ENCODE measurements at places on chromosomes 12 and 14. TPM values are rescaled to one million over a fixed set of nuclear protein-coding genes. Genes with fewer than 3 reads are reported as not detected.

The LRRC10 gene
- not detected for total RNA-seq

The LTBP2 gene
- 122 TPM for total RNA-seq

DNA sequence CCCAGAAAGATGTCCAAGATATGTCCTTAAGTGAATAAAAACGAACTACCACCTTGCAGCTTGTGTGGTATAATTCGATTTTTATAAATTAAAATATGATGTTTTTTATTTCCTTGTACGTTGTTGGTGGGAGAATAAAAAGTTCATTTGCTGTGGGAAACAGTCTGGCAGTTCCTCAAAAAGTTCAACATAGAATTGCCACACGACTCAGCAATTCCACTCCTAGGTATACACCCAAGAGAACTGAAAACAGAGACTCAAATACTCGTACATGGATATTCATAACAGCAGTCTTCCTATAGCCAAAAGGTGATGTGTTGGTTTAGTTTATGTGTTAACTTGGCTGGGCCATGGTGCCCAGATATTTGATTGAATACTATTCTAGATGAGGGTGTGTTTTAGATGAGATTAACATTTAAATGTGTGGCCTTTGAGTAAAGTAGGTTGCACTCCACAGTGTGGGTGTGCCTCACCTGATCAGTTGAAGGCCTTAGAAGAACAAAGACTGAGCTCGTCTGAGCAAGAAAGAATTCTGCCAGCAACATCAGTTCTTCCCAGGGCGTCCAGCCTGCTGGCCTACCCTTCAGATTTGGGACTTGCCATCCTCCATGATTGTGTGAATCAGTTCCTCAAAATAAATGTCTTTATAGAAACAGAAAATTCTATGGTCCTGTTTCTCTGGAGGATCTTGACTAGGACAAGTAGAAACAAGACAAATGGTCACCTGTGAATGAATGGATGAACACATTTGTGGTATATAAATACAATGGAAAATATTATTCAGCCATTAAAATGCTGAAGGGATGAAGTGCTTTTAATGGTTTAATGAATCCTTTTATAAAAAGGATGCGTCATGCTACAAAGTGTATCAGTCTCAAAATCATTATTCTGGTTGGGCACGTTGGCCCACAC is 5.1 kb upstream of the DENR start:
- no peak for DNase-seq

GRCh38 chr12:55875704-55876467 is 33.1 kb upstream of the MMP19 start:
- DNase-seq, result no peak

DNA sequence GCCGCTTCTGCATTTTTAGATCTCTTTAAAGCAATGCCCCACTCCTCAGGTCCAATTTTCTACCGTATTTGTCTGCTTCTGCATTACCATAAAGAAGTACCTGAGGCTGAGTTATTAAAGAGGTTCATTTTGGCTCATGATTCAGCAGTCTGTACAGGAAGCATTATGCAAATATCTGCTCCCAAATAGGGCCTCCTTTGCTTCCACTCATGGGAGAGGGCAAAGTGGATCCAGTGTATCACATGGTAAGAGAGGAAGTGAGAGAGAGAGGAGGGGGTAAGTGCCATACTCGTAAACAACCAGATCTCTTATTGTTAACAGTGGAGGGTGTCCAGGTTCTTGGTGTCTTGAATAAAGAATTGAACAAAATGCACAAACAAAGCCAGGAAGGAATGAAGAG is 316.1 kb upstream of the SEL1L start:
- DNase-seq, result no peak

DNA sequence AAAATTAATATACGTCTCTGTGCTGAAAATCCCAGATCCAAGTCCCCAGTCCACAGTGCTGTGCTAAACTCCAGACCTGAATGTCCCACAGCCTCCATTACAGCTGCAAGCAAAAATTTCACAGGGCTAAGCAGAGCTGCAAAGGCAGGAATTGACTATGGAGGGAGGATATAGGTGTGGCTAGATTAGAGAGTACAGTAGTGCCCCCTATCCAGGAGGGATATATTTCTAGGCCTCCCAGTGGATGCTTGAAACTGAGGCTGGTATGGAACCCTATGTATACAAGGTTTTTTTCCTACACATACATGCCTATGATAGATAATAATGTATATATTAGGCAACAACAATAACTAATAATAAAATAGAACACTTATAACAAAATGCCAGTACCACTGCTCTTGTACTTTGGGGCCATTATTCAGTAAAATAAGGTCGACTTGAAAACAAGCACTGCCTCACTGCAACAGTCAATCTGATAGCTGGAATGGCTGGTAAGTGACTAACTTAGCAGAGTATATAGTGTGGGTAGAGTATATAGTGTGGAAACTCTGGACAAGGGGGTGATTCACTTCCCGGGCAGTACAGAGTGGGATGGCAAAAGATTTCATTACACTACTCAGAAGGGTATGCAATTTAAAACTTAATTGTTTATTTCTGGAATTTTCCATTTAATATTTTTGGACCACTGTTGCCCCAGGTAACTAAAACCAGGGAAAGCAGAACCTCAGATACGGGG is 82.7 kb downstream of the C14orf132 start:
- no peak for DNase-seq
